Left colon (tissue), 2 donors: ENCODE measurements at places on chromosomes 16 and 17. TPM values are rescaled to one million over a fixed set of nuclear protein-coding genes. Genes with fewer than 3 reads are reported as not detected.

MARCHF10 gene
- not detected for total RNA-seq

MSI2 gene
- total RNA-seq = 65.5 TPM

- no peak for DNase-seq
These were observed 13.8 kb upstream of the C16orf87 start for GRCh38 chr16:46844771-46845170.

DNA sequence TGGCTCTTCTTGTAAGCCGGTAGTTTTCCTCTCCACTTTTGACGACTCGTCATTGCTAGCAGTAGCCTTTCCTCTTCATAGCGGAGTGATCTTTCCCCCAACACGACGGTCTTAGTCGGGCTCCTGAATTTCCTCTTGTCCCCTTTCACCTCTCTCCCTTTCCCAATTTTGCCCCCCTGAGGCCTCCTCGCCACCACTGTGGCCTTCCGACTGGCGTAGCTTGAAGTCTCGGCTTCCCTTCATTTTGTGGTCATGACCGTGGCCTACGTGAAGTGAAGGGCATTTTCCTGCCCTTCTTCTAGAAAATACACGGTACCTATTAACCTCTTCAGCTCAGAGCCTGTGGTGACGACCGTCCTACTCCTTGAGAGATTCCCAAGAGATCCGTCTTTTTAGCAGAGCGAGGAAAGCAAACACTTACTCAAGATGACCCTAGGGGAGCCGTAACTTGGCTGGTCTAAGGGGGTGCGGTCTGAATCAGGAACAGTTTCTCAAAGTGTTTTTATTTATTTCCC is 787 bp downstream of the PRKAR1A start:
- DNase-seq = no peak

GRCh38 chr17:68100000-68100641 is 64.6 kb downstream of the KPNA2 start:
- no peak for DNase-seq

- DNase-seq = no peak
These were observed 8.1 kb downstream of the SERPINF1 start for GRCh38 chr17:1769822-1770477.

- DNase-seq = no peak
These were observed 38.8 kb upstream of the PVALEF start for GRCh38 chr17:81126281-81127132.

- DNase-seq = no peak
These were observed 283.0 kb downstream of the MAF start for GRCh38 chr16:79317521-79317920.

DNA sequence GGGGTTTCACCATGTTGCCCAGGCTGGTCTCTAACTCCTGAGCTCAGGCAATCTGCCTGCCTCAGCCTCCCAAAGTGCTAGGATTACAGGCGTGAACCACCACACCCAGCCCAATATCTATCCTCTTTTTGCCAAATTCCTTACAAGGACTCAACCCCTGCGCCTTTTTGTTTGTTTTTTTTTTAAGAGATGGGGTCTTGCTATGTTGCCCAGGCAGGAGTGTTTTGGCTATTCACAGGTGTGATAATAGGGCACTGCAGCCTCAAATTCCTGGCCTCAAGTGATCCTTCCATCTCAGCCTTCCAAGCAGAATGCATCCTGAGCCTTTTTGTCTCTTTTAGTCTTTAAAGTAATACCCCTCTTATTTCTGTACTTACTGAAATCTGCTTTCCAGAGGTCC is 17.0 kb downstream of the SP2 start:
- DNase-seq = no peak

- no peak for DNase-seq
These were observed 527.2 kb downstream of the TMEM114 start for GRCh38 chr16:8063159-8063558.

GRCh38 chr16:47156680-47157215 is 13.0 kb upstream of the NETO2 start:
- no peak for DNase-seq
